ENCODE measurements at places on chromosomes 1 and 21.
A peak's percentile ranks its signal among the peaks of the same experiment; 100 is the strongest.

DNA sequence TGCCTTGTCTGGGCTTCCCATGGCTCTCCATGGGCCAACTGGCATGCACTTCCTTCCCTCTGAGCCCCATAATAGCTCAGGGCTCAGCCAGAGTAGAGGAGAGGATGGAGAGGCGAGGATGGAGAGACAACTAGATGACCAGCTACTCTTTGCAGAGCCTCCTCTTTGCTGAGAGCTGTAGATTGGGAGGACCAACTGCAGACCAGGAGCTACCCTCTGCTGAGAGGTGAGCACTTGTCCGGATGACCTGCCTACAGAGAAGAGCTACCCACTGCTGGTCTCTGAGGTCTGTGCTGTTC is 58.0 kb upstream of the ETV3 start:
- DNase-seq, result no peak

GRCh38 chr1:168907786-168908348 is 178.9 kb upstream of the DPT start:
- no peak for DNase-seq

GRCh38 chr1:199157494-199157893 is 518.7 kb downstream of the PTPRC start:
- DNase-seq, result no peak

DNA sequence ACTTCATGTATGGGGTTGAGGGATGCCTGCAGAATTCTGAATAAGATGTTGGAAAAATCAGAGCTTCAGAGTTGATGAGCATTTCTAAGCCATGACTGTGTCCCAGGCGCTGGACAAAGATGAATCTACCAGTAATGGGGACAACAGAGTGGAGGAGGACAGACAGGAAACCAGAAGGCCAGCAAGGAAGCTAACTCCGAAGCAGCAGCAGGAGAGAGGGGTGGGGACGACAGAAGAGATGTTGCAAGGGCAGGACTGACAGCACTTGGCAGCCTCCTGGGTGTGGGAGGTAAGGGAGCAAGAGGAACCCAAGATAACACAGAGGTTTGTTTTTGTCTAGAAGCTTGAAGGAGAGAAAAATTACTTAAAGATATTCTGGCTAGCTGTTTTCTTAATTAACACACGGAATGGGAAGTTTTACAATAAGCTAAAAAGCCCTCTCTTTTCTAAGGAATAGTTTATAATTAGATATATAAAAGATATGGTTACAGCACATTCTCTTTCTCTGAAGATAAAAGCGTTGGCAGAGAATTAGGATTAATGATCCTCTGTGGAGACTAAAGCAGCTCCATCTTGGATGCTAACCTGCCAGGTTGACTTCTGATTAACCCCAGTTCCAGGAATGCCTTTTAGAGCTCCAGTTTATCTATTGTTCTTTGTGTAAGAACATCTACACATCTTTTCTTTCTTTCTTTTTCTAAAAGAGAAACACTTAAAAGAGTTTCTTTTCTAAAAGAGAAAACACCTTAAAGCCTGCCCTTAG is 92.7 kb downstream of the TENT5C start:
- DNase-seq, result peak; percentile 50

- DNase-seq, result peak; percentile 69
Measured at GRCh38 chr1:175192111-175192629, 406 bp downstream of the KIAA0040 start.
